ENCODE measurements at places on chromosomes 5 and 9. TPM values are rescaled to one million over a fixed set of nuclear protein-coding genes. Genes with fewer than 3 reads are reported as not detected.

DNA sequence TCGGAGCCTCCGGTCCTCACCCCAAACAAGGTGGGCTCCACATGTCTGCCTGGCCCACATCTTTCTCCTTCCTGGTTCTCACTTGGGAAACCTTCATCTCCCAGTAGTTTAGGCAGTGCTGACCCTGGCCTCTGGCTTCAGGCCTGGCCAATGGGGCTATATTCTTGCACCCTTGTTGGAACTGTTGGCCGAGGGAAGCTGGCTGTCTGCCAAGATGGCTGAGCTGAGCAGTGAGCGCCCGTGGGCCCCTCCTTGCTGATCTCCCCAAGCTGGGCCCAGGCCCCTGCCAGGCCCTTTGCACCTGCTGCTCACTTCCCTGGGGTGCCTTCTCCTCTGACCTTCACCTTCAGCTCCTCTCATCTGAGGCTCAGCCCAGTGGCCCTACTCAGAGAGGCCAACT is 31.3 kb downstream of the TSPAN17 start:
- no peak for DNase-seq

GRCh38 chr5:73135429-73136054 is 15.2 kb downstream of the TMEM171 start:
- DNase-seq, result no peak

DNA sequence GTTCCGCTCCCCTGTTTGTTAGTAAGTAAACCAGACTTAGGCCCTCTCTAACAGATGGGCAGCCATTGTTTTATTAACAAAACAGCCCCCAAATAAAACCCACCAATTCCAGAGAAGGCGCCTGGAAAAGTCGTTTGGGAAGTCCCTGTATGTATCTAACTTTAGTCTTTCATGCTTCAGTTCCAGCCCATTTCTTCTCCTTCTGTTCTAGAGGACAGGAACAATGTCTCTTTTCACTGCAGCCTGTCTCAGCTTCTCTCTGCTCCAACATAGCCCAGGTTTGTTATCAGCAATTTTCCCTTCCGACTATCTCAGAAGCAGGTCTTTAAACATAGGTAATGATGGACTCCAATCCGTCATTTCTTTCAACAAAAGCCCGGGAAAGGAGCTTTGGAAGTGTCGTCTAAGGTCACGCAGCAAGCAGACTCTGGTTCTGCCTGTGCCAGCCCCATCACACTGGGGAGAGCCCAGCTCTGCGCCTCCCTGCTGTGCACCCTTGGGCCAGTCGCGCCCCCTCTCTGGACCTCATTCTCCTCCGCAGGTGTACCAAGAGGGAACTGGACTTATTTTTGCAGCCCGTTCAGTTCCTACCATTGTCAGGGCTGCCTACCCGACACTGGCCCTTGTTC is 9.6 kb upstream of the AKNA start:
- DNase-seq, result no peak

The AMBP gene
- total RNA-seq, result 6,364 TPM

The SLC6A18 gene
- total RNA-seq, result not detected

All from left lobe of liver (tissue), 2 donors.